ENCODE measurements at places on chromosomes 7 and 10.

GRCh38 chr7:16295558-16295957 lies 125.8 kb downstream of the CRPPA start:
- no peak for DNase-seq

- no peak for DNase-seq
Measured at GRCh38 chr10:115092258-115092554, 959 bp upstream of the ATRNL1 start.

GRCh38 chr10:61068471-61068870 lies 124.5 kb upstream of the RHOBTB1 start:
- no peak for DNase-seq

DNA sequence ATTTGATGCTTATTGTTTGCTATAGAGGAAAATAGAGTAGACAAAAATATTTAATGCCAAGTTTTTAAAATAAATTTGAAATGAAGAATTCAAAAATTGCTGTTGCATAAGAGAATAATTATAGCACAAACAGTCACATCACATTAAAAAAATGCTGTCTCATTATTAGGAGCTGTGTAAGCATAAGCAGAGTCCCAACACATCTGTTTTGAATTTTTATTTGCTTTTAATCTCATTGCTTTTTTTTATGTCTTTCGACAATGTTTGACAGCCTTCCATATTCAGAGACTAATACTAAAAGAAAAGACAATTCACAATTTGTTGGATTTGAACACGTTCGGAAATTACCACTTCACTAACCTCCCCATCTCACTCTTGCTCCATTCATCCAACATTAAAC lies 143.5 kb downstream of the TFPI2 start:
- DNase-seq: no peak

GRCh38 chr10:63343476-63343875 lies 122.3 kb downstream of the JMJD1C start:
- no peak for DNase-seq

- no peak for DNase-seq
Measured at GRCh38 chr10:8566737-8567136, 512.2 kb downstream of the GATA3 start.

GRCh38 chr7:68205826-68206225 lies 1209.2 kb downstream of the TYW1 start:
- DNase-seq: no peak

DNA sequence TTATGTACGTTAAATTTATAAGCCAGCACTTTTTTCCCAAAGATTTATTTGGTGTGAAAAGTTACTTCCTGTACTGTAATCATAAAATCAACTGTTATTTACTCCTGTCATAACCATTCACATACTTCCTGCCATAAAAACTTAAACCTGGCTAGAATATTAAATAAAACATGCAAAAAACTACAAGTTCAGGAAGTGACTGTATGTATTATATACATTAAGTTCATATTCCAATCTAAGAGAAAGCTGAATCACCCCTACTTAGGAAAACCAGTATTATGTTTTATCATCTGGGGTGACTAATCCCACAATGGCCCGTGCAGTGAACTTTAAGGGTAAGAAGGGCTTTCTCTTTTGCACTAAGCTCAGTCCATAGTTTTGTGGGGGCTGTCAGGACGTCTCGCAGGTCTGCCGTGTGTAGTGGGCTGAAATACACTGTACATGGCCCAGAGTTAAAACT lies 183.7 kb upstream of the KLF14 start:
- no peak for DNase-seq

DNA sequence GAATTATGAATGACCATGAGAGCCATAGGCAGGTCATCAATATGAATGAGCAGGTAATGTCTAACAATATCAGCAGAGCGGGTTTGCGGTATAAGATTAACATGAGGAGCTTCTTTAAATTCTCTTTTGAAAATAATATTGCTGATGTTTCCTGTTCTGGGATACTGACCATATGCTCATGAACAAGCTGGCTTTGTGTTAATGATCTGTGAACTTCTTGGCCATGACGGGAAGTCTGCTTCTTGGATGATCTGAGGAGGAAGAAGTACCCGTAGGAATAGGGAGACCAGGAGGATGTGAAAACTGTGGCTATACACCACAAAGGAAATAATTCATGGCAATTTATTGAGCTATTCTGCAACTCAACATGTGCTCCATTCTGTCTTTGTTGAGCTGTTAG lies 38.6 kb downstream of the ITGA8 start:
- DNase-seq: no peak

GRCh38 chr10:119613741-119614140 lies 17.0 kb upstream of the TIAL1 start:
- DNase-seq: no peak

DNA sequence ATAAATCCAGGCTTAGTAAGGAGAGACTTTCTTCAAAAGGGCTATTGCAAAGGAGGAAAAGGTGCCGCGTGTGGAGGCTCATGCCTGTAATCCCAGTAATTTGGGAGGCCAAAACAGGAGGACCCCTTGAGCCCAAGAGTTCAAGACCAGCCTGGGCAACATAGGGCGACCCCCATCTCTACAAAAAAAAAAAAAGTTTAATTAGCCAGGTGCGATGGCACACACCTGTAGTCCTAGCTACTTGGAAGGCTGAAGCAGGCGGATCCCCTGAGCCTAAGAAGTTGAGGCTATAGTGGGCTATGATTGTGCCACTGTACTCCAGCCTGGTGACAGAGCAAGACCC lies 32.2 kb downstream of the TMEM130 start:
- no peak for DNase-seq

DNA sequence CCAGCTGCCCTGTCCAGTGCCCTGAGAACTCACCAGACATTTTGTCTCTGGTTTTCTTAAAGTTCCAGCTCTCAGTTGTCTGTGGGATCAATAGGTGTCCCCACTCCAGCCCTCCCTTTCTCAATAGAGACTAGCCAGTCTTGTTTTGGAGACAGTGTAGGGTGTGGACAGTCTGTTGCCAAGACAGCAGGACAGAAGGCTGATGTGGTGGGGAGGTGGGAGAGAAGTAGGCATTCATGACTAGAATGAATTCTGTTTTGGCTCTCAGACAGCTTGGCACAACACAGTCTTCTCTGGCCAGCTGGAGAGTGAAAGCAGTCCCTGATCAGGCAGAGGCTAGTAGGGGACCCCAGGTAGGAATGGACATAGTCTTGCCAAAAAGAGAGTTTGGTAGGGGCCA lies 467.0 kb upstream of the PODXL start:
- no peak for DNase-seq

GRCh38 chr7:140360697-140361229 lies 37.6 kb downstream of the SLC37A3 start:
- DNase-seq: no peak

DNA sequence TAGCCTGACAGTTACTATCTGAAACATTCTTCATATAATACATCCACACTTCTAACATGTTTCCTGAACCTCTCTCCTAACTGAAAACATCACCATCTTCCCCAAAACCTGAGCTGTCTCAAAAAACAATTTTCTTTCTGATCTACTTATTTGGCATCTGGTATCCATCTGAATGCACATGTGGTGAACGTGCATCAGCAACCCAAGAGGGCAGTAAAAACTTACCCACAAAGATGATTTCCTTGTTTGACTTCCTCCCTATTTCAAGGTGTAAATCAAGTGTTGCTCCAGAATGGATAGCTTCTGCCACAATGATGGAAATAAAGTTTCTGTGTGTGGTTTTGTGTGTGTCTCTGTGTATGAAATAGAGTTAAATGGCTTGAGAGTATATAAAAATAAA lies 500.4 kb downstream of the MAGI2 start:
- no peak for DNase-seq

DNA sequence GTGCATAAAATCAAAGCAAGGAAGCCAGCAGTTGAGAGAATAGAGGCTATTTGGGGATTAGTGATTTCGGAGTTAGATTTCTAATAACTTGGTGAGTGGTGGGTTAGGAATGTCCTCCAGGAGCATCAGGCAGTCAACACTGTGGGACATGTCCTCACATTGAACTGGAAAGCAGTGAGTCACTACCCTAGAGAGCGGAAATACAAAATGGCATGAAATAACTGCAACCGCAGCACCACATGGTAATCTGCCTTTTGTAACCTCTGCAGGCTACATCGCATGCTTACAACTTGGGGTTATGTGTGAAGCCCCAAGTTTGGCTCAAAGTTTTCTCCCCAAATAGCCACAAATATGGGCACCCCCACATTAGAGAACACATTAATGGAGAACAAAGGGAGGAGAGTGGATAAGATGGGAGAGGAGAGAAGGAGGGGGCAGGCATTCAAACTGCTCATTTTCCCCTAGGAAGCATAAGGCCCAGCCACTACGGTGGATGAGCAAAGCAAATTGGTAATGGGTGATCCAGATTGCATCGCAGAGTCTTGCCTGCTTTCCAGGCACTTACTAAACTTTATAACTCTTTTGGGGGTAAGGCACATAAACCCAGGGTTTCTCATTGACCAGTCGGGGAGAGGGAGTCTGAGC lies 22.0 kb upstream of the SLF2 start:
- no peak for DNase-seq

- no peak for DNase-seq
Measured at GRCh38 chr10:79983286-79983909, 34.5 kb upstream of the SFTPD start.

DNA sequence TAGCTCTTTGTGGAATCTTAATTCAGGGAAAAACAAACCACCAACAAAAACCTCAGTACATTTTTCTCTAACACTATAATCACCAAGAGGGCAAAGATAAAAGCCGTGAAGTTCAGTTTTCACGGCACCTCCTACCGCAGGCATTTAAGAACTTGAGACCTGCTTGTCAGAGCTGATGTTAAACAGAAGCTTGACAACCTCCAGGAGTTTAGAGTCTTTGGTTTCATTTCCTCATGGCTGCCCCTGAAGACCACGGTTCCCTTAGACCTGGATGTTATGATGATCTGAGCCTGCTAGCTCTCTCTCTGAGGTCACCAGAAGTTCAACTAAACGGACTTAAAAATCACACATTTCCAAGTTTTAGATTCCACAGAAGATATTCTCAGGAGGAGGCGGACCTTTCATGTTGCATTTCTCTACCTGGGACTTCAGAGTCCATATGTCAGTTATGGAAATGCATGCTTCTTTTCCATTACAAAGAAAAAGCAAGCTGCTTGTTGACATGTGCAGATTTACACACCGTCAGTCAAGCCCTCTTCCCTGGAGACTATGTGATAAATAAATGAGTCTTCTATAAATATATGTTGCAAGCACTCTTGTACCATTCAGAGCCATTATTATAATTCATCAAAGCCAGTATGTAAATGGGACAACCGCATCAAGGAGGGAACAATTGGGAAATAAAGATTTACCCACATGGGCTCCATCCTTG lies 258.0 kb downstream of the GFRA1 start:
- no peak for DNase-seq

GRCh38 chr7:139509535-139509934 lies 13.9 kb upstream of the CLEC2L start:
- no peak for DNase-seq

GRCh38 chr7:82616059-82616728 lies 172.6 kb upstream of the CACNA2D1 start:
- no peak for DNase-seq

- no peak for DNase-seq
Measured at GRCh38 chr10:36670621-36671402, 454.6 kb upstream of the ANKRD30A start.

- DNase-seq: no peak
Measured at GRCh38 chr10:56547163-56547562, 186.1 kb upstream of the ZWINT start.

DNA sequence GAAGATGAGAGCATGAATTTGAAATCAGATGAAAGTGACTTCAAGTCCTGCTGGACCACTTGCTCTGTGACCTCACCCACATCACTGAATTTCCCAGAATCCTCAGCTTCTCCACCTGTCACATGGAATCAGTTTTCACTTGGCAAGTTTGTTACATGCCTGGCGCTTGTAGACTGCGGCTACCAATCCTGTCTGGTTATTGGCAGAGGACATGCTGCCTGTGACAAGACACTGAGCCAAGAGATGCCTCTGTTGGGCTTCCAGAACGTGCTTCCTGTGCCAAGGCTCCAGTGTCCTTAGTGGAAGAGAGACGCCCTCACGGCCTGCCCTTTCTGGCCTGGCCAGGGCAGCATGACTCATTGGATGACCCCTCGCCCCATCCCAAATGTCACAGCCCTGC lies 4.4 kb upstream of the MYL10 start:
- DNase-seq: no peak

GRCh38 chr7:2462731-2463130 lies 13.5 kb downstream of the GRIFIN start:
- DNase-seq: no peak

DNA sequence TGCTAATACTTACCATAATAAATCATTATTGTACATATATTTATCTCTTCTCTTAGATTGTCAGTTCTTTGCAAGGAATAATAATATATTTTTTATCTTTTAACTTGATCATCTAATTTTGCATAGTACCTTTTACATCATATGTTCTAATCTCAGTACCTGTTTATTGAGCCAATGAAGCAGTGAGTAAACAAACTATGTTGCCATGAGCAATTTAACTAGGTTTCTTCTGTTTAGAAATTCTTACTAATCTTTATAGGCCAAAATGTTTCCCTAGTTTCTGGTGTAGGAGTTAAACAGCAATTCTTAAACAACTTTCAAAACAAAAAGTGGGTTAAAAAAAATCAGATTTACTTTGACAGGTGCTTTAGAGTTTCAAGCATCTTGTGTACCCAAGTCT lies 61.3 kb downstream of the PHYHIPL start:
- DNase-seq: no peak

DNA sequence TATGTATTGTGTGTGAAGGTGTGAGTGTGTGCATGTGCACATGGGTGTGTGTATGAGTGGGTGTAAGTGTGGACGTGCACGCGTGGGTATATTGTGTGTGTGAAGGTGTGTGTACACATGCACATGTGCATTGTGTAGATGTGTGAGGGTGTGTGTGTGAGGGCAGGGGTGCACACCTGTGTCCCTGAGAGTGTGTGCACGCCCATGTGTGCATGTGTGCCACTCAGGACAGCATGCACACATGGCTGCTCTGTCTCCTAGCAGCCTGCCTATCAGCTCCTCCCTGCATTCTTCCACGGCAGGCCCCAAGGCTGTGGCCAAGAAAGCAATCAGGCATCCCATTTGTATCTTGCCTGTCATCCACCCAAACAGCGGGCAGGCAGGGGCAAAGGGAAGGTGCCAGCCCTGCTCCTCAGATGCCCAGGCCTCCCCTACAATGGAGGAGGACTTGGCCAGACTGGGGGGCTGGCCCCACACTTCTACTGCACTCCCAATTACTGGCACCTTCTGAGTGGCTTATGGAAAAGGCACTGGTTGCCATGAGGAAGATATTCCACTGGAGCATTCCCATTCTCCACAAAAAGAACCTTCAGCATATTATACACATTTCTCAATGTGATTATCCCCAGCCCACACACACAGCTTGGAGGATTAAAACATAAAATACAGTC lies 380.4 kb upstream of the ZMIZ1 start:
- peak; percentile 30 for DNase-seq

DNA sequence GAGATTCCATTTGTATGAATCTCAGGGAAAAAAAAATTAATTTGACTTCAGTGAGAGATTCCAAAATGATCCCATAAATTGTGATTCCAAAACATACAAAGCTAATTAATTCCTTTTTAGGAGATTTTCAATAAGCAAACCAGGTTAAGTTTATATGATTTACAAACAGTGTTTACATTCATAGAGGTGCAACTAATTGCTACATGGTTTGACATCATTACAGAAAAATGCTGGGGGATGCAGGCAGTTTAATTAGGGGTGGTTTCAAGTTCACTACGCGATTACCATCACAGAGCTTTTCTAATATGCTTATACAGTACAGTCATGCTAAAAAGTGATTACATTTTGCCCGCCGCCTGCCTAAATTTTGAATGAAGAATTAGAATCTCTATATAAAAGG lies 143.2 kb upstream of the MGMT start:
- no peak for DNase-seq

GRCh38 chr7:43054052-43054722 lies 58.3 kb upstream of the HECW1 start:
- DNase-seq: no peak

Data from DMS79 treated with DMSO at 0.1 percent for 48 hours (cell line).